ENCODE measurements at places on chromosomes 12 and 14.

DNA sequence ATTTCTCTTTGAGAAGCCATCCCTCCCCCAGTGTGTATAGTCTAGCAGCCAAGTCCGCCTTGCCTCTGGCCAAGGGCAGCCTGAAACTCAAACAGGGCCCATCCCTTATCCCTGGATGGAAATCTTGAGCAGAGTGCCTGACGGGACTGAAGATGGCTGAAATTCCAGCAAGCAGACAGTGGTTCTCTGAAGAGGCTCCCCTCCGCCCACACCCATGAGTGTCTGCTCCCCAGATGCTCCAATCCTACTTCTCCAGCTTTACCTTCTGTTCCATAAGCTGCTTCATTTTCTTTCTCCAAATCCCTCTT, 396.2 kb downstream of the NUAK1 start:
- no peak for DNase-seq

- no peak for DNase-seq
Measured at GRCh38 chr12:100289038-100289437, 22.1 kb downstream of the SCYL2 start.

GRCh38 chr14:71418532-71419245, 511.4 kb downstream of the PCNX1 start:
- no peak for DNase-seq

DNA sequence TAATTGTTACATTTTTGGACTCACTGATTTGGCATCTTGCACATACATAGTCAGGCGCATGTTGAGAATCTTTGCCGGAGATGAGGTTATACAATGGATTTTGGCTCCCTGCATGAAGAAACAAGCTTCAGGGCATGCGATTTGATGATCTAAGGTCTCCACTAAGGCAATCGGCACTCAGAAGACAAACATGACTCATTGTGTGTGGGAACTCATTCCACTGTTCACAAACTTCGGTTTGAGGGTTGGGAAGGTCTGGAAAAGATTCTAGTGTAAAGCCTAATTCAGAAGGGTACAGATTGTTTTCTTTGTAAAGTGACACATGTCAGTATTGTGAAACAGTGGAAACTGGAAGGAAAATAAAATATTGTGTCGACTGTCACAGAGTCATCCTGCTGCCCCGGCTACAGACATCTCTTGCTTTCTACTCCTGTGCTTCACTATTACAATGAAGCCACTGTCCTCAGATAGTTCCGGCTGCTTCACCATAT, 192.6 kb upstream of the HMGA2 start:
- DNase-seq, result no peak

- DNase-seq, result no peak
Measured at GRCh38 chr14:99745307-99745951, 47.8 kb upstream of the EML1 start.

- peak; percentile 49 for DNase-seq
Measured at GRCh38 chr12:25386831-25387731, 136.4 kb upstream of the KRAS start.

DNA sequence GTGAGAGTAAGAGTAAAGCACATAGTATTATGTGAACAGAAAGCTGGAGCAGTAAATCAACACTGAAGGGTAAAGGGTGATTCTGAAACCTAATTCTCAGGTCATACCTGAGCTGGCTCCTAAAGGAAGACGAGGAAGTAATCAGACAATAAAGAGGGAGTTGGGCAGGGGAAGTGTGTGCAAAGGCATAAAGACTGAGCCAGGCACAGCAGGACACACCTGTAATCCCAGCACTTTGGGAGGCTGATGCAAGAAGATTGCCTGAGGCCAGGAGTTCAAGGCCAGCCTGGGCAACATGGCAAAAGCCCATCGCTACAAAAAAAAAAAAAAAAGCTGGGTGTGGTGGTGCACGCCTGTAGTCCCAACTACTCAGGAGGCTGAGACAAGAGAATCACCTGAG, 9.6 kb downstream of the ARF3 start:
- DNase-seq, result no peak

- DNase-seq, result no peak
Measured at GRCh38 chr12:43206396-43206795, 345.6 kb downstream of the ADAMTS20 start.
